Activated T-cell treated with anti-CD3 and anti-CD28 coated beads for 1 hour (primary cell): ENCODE measurements at places on chromosomes 6 and 20.

- DNase-seq: no peak
Observed at GRCh38 chr6:42224222-42225028, 6.8 kb upstream of the MRPS10 start.

GRCh38 chr6:52642368-52642767, 28.5 kb upstream of the TMEM14A start:
- no peak for DNase-seq

DNA sequence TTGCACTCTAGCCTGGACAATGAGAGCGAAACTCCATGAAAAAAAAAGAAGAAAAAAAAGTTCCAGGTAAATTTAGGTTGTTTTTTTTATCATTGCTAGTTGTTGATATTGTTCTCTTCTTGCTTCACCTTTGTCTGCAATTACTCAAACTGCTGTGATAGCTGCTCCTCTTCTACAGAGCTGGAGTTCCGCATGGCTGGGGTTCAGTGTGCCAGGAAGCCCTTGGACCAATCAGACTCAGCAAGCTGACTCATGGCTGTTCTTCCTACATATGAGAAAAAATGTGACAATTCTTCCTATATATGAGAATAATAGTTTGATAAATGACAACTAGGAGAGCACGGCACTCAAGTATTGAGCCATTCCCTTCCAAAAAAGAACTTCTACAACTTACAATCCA, 28.4 kb downstream of the DPPA5 start:
- no peak for DNase-seq

DNA sequence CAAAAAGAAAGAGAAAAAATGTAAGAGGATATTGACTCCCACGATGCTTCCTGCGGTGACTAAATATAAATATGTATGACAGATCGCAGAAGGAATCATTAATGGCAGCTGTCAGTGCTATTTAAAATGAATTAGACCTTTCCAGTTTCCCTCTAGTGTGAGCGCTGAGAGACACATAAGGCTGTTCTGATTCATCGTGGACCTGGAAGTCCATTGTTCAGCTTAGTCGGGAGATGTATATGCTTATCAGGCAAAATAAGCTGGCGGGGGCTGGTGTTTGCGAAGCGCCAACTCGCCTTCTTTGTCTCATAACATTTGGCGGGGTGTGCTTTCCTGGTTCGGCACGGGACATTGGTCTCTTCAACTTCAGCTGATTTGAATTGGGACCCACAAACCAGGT, 95.4 kb downstream of the CDH4 start:
- no peak for DNase-seq

DNA sequence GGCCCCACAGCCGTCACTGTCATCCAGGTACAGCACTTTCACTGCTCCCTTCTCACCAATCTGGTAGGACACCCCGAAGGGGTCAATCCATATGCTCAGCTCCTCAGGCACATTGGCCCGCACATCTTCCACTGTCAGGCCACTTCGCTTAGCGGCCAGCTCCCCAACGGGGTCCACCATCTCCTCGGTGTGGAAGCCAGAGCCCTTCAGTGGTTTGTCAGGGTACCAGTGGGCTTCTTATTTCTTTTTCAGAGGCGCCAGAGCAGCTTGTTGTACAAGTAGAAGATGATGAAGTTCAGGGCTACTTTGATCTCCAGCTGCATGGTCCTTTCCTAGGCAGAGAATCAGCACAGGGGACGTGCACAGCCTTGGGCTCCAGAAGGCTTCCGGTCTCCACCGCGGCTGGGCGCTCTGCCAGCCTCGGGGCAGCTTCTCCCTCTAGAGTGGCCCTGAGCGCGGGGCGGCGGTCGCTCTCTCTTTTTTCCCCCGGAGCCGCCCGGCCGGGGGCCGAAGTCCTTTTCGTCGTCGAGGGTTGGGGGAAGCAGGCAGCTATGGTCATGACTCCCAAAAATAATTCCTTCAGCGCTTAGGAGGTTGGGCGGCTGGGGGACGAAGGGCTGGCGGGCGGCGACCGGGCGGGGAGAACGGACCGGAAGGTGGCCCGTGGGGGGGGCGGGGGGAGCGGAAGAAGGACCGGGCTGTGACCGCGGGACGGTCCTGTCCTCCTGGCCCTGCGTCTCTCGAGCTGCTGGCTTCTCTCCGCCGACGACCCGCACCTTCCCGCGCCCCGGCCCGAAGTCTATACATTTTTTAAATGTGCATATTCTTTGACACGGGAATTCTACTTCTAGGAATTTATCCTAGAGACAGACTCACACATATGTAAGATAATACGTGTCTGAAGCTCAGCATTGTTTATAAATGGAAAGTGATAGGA, 6.5 kb upstream of the ZSCAN9 start:
- DNase-seq: no peak

DNA sequence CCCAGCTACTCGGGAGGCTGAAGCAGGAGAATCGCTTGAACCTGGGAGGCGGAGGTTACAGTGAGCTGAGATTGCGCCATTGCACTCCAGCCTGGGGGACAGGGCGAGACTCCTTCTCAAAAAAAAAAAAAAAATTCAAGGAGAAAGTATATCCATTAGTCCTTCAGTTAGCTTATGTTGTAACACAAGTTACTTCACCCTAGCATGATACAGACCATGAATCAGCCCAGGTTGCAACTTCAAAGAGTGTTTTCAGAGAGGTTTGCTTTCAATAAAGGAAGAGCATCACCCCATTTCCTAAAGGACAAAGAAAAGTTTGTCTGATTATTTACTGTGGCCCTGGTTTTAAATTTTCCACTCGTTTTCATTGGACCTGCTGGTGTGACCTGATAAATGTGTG, 73.0 kb downstream of the SERAC1 start:
- no peak for DNase-seq

DNA sequence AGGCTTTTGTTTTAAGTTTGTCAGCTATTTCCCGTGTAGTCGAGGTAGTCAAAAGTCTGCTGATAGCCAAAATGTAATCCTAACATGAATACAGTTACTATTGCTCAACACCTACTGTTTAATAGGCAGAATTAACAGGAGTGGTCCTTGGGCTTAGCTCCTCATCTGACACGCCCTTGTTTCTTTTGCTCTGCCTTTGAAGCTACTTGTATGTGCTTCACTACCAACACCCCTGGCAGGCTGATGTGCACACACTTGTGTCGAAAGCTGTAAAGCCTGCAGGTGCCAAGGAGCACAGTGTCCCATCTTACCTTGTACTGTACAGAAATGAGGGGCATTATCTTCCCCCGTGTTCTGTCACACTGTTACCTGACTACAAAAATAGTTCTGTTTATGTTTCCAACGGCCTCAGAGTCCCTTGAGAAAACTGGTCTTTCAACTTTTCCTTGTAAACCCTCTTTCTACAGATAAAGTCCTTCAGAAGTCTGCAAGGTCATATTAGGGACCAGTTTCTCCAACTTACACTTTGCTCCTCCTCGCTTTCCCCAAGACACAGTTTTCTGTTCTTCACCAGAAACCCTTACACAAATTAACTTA, 9.3 kb downstream of the SDHAF4 start:
- no peak for DNase-seq

- DNase-seq: no peak
Observed at GRCh38 chr6:45590696-45591184, 213.0 kb upstream of the SUPT3H start.

GRCh38 chr6:90083891-90084290, 189.6 kb downstream of the GJA10 start:
- no peak for DNase-seq

- no peak for DNase-seq
Observed at GRCh38 chr6:11076540-11076939, 17.1 kb upstream of the SMIM13 start.

- peak; percentile 12 for DNase-seq
Observed at GRCh38 chr6:797479-798077, 104.6 kb upstream of the EXOC2 start.

- DNase-seq: no peak
Observed at GRCh38 chr6:46760925-46761324, 14.2 kb downstream of the ANKRD66 start.

GRCh38 chr20:33761698-33762250, 30.0 kb downstream of the ZNF341 start:
- DNase-seq: no peak

GRCh38 chr6:66926060-66926459, 1219.0 kb upstream of the EYS start:
- no peak for DNase-seq

- DNase-seq: no peak
Observed at GRCh38 chr20:62805155-62805710, 598 bp downstream of the OGFR start.

GRCh38 chr6:70886071-70886470, 70.8 kb downstream of the B3GAT2 start:
- no peak for DNase-seq

- DNase-seq: no peak
Observed at GRCh38 chr6:10453596-10453995, 38.7 kb upstream of the TFAP2A start.

DNA sequence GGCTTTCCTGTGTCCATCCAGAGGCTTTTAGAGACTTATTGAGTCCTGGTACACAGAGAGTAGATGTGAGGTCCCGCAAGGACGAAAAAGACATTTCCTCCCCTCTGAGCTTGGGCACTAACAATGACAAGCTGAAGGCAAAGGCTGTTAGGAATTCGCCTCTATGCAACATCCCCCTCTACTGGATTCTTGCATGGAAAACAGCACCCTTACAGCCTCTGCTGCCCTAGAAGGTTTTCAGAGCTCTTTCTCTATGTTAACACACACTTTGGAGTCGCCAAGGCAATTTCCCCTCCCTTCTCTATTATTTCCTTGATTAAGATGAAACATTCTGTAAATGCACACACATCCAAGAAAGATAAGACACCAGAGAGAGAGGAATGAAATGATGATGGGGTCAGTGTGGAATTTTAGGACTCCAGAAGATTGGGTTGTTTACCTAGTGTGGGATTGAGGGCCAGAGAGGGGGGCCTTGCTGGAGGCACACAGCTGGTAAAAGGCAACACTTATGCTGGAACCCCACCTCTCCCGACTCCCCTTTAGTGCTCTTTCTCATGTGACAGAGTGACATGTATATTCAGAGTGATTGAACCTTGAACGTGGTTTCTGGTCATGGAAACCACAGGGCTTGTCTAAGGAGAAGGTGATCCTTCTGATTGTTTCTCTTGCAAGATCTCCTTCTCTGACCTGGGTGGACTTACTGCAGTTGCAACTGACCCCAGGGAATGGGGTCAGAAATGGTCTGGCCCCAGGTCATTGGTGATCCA, 300.7 kb downstream of the CLIC5 start:
- peak; percentile 9 for DNase-seq

GRCh38 chr6:36204068-36204753, 7.7 kb downstream of the BRPF3 start:
- peak; percentile 22 for DNase-seq

DNA sequence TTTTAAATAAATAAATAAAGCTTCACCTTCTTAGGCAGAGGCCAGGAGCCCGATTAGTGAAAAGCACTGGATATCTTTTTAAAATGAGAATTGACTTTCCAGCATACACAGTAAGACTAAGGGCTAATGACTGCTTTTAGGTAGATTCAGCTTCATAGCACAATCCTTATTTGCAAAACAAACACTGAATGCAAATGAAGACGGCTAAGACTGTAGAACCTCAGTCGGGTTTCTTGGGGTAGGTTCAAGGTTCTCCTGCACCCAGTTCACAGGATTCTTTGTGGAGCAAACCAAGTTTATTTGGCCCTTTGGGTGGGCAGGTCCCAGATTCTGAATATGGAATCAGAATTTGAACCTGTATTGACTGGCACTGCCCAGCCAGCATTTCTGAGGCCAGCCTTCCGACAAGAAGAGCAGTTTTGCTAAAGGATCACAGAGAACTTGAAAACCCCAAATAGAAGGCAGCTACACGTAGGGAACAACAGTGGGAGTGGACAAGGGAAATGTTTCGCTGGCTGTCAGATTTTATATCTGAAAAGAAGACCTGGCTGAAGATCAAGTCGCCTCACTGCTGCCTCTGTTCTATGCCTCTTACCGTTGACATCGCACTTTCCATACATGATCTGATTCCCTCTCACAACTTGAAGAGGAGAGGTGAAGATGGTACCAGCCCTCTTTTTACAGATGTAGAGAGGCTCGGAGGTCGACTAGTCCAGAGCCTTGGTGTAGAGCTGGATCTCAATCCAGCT, 8.2 kb downstream of the TRERF1 start:
- DNase-seq: no peak

GRCh38 chr6:17390276-17390675, 3.1 kb upstream of the CAP2 start:
- DNase-seq: no peak

GRCh38 chr6:161838306-161839035, 564.6 kb upstream of the AGPAT4 start:
- DNase-seq: no peak

DNA sequence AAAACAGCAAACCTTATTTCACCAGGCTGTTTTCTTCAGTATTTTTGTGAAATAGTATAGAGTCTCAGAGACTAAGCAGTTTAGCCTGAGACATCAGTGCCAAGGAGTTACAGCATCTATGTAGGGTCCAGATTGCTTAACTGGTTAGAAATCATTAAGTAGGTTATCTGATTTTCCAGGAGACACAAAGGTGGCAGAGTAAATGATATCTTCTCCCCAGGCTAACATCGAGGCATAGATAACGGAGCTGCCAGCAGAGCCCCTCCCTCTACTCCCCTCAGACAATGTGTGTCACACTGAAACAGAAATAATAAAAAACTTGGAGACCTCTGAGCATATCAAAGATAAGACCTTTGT, 473.0 kb upstream of the CITED2 start:
- DNase-seq: no peak

GRCh38 chr6:141764388-141764787, 368.3 kb upstream of the GJE1 start:
- no peak for DNase-seq

DNA sequence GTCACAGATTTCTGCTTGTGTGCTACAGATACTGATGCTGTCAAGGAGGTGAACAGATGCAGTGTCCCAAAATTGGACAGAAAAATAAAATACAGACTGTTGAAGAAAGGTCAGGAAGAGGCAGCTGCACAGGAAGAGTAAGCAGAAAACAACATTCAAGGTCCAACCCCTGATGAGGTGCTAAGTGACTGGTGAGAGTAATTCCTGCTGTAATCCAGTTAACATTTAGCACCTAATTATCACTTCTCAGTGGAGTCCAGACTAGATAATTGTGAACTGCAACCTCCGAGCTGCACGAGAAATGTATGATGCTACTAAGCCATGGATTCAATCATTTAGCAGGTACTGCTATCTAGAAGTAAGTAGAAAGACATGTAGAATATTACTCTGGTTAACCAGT, 36.3 kb upstream of the NRSN1 start:
- no peak for DNase-seq

GRCh38 chr20:46955601-46956556, 61.2 kb downstream of the EYA2 start:
- no peak for DNase-seq

GRCh38 chr6:50591135-50591534, 122.2 kb upstream of the TFAP2D start:
- DNase-seq: no peak

GRCh38 chr6:12803486-12803885, 86.9 kb downstream of the PHACTR1 start:
- no peak for DNase-seq

DNA sequence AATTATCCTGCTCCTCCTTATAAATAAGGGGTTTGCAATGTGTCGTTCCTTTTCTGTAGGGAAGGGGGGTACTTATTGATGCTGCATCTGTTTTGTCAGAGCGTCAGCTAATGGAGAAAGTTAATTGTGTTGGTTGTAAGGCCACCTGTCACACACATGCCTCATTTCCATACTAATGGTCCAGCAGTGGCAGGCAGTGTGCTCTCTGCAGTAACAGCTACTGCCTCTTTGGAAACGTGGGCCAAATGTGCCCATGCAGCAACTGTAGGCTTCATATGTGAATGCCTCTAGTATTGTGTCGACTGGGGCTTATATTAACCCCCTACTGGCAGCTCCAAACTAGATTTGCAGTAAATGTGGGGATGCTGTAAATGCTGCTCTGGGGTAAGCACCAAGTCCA, 56.3 kb upstream of the OLIG3 start:
- no peak for DNase-seq
